ENCODE measurements at places on chromosomes 11 and 22.

- no peak for DNase-seq
These were observed 997 bp upstream of the CDHR5 start for GRCh38 chr11:625636-626268.

GRCh38 chr22:34414467-34415440 lies 494.5 kb upstream of the LARGE1 start:
- DNase-seq = no peak

- no peak for DNase-seq
These were observed 8.4 kb upstream of the SLC15A3 start for GRCh38 chr11:60960405-60960804.

DNA sequence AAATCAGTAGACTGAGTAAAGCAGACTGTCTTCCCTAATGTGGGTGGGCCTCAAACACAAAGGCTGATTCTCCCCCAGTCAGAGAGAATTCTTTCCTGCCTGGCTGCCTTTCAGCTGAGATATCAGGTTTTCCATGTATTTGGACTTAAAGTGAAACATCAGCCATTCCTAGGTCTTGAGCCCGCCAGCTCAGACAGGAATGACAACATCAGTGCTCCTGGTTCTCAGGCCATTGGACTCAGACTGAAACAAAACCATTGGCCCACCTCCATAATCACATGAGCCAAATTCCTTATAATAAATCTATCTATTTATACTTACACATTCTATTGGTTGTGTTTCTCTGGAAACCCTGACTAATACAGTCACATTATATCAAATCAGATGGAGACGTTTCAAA lies 56.7 kb upstream of the CLPB start:
- no peak for DNase-seq

- peak; percentile 31 for DNase-seq
These were observed 516 bp downstream of the VPS26B start for GRCh38 chr11:134224710-134225664.

GRCh38 chr11:14443638-14444037 lies 56.0 kb downstream of the COPB1 start:
- DNase-seq = no peak

DNA sequence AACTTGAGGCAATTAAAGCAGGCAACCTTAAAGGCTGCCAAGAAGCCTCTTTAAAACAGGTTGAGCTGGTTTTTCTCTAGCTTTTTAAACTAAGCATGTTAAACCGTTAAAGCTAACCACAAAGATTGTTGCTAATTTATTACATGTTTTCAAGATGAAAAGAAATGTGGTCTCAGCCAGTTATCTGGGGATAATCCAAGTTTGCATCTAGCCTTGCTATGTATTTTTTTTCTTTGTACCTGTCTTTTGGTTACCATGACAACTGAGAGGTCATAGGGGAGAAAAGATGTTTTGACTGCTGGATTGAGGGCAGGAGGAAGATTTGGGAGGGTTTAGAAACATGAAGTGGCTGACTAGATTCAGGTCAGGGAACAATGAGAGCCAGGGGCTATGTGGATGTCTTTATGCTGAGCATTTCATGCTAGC lies 19.2 kb upstream of the PGM2L1 start:
- no peak for DNase-seq

GRCh38 chr11:65437436-65438227 lies 15.0 kb downstream of the NEAT1 start:
- DNase-seq = no peak

DNA sequence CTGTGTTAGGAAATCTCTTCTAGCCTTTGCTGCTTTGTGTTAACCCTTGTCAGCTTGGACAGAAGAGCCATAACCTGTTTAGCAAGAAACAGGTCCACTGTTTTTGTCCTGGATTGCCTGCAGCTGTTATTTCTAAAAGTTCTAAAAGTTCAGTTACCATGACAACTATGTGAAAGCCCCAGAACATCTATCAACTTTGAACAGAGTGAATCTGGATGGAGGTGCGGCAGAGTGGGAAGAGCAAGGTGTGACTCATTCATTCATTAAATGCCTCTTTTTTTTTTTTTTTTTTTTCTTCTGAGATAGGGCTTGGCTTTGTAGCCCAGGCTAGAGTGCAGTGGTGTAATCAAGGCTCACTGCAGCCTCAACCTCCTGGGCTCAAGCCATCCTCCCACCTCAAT lies 50.5 kb downstream of the RBX1 start:
- DNase-seq = no peak

DNA sequence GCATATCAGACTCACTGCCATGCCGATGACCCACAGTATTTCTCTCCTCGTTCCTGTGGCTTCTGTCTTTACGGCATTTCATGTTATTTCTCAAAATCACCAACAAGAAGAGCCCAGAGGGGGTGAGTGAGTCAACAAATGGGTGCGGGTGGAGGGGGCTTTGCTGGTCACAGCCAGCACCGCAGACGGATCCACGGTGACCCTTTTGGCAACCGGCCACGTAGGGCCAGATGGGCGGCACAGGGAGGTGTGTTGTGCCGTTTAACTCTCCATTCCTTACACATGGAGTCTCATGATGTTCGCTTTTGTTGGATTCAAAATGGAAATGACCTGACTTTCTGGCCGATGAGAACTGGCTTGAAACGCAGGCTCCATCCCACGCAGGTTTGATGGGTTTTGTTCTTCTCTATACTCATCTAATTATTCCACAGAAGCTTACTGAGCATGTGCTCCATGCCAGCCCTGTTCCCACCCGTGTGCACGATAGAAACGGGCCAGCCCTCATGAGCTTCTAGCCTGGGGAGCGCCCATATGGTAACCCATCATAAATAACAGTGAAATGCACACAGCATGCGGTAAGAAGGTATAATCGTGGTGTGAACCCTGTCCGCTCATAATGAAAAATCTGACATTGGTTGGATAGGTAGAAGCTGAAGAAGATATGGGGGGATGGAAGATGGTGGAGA lies 319.9 kb downstream of the BRD1 start:
- DNase-seq = no peak

- DNase-seq = no peak
These were observed 4.4 kb downstream of the TSG101 start for GRCh38 chr11:18522388-18522787.

DNA sequence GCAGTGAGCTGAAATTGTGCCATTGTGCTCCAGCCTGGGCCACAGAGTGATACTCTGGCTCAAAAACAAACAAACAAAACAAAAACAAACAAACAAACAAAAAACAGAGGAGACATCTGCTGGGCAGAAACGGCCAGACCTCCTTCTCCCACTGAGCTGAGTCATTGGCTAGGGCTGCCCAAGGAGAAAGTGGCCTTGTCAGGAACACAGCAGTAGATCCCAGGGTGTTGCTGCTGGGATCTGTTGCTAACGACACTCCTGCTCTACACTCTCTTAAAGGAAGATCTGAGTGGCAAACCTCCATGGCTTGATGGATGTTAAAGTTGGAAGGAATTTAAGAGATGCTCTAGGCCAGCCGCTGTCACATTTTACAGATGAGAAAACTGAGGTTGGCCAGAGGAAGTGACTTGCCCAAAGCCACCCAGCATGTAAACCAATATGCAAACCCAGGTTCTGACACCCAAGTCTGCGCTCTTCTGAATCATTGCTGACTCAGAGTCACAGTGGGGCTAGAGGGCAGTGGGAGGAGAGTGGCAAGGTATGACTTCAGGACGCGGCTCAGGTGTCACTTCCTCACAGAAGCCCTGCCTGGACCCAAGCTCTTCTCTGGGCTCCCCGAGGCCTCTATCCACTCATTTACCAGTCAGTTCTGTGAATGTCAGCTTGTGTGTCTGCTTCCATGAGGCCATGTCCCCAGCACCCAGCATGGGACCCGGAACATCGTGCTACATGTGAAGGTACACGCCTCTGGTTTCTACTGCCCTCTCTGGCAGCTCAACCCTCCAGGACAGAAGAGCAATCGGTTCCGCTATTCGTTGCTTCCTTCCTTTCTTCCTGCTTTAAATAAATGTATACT lies 11.3 kb upstream of the GDPD5 start:
- no peak for DNase-seq

GRCh38 chr11:100329352-100329751 lies 357.7 kb upstream of the ARHGAP42 start:
- no peak for DNase-seq

- no peak for DNase-seq
These were observed 69.1 kb downstream of the CTTN start for GRCh38 chr11:70467201-70468085.

GRCh38 chr11:59666969-59667368 lies 1.9 kb downstream of the PATL1 start:
- DNase-seq = no peak

- DNase-seq = no peak
These were observed 10.5 kb upstream of the MMP13 start for GRCh38 chr11:102966011-102966410.

DNA sequence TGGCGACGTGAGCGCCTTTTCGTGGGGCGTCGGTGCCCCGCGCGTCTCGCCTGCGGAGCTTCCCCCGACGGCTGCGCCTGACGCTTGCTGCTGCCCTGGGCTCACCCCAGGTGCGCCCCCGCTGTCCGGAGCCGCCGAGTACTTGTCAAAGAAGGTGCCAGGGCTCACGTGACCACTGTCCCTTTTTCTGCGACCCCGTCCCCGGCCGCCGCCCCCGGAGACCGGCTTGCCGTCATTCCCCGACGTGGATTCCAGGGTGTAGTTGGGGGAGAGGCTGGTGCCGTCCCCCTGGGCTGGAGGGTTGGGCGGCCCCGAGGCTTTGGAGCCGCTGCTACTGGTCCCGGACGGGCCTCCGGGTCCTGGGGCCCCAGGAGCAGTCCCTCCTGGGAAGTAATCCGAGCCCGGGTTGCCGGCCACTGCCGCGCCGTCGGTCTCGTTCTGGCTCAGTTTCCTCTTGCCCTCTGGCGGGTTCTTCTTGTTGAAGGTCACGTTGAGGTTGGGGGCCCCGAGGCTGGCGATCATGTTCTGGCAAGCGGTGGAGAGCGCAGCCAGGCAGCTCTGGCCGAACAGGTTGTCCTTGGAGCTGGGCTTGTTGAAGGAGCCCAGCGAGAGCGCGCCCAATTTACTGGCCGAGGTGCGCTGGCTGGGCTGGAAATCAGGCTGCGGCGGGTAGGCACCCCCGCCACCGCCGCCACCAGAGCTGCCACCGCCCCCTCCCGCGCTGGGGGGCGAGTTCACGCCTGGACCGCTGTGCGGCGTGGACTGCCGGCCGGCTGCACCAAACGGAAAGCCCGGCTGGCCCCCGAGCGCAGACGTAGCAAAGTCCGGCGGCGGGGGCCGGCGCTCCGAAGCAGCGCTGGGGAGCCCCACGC lies 3.8 kb downstream of the MN1 start:
- DNase-seq = no peak

- DNase-seq = peak; percentile 24
These were observed 11.0 kb upstream of the MS4A6A start for GRCh38 chr11:60193687-60194433.

DNA sequence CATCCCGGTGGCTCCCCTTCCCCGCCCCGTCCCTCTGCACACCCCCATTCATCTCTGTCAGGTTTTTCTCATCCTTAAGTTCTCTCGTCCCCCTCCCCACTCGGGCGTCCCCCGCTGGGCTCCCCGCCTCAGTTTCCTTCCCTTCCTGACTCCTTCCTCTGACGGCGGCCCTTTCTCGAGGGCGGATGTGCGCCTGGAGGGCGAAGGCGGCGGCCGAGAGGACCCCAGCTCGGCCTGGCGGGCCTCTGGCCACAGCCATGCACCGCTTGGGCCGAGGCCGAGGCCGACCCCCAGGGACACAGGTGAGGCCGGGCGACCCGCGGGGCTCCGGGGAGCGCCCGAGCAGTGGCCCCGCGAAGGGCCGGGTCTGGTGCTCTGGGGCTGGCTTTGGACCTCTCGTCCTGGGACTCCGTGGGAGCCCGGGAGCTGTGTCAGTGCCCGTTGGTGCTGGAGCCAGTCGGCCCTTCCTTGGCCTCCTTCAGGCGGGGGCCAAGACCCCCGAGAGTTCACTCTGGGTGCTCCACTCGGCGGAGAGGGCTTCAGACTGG lies 2.9 kb downstream of the PHLDB1 start:
- no peak for DNase-seq

GRCh38 chr11:82906236-82906635 lies 4.7 kb downstream of the DDIAS start:
- DNase-seq = no peak

DNA sequence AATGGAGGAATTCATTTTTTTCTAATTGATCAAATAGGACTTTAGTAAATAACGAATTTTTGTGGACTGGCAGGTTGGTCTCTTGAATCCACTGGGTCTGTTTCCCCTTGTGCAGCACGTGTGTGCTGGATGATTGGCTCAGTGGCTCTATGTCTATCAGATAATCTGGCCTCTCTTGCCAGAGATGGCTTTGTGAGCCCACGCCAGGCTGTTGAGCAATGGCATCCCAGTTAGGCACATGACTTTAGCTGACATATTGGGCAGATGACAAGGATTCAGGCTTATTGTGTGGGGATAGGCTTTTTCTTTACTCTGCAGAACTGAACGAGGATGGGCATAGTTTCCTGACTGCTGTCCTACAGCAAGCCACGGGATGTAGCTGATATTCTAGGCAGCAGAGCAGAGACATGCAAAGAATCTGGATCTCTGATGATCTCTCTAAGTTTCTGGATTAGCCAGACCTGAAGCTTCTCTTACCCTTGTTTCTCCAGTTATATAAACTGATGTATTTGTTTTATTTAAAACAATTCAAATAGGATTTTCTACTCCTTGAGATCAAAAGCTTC lies 144.9 kb downstream of the ARHGAP42 start:
- no peak for DNase-seq

GRCh38 chr11:12170984-12171383 lies 60.6 kb downstream of the MICAL2 start:
- no peak for DNase-seq

DNA sequence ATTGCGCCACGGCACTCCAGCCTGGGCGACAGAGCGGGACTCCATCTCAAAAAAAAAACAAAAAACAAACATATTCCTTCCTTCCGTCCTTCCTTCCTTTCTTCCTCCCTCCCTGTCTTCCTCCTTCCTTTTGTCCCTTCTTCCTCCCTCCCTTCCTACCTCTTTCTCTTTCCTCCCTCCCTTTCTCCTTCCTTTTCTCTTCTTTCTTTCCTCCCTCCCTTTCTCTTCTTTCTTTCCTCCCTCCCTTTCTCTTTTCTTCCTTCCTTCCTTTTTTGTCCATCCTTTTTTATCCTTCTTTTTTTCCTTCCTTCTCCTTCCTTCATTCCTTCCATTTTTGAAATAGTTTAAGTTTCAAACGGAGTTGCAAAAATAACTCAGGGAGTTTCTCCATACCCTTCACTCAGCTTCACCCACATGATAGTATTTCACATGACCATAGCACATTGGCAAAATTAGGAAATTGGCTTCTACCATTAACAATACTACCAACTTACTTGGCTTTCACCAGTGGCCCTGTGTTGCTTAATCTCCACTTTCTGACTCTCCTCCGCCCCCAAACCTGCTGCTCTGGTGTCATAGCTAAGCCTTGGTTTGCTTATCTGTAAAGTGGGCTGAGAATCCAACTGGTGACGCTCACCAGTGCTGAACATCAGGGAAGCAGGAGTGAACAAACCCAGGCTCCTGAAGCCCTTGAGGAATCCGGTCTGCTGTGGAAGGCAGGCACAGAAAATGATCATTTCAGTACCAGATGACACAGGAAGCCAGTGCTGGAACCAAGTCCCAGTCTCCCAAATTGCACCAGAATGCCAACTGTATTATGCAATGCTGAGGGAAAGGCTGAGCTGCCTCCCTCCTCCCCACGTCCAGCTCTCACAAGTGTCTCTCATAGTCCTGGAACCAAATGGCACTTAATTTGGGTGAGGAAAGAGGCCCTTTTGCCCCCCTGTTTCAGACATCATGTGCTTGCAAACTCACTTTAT lies 17.2 kb upstream of the CRYBB3 start:
- no peak for DNase-seq

- DNase-seq = no peak
These were observed 80.9 kb upstream of the MYO18B start for GRCh38 chr22:25661073-25661472.
